Activated CD4-positive, alpha-beta T cell treated with anti-CD3 and anti-CD28 coated beads for 4 hours (primary cell): ENCODE measurements at places on chromosomes 4 and X.
A peak's percentile ranks its signal among the peaks of the same experiment; 100 is the strongest.

GRCh38 chr4:53858744-53859143, 205.7 kb downstream of the CHIC2 start:
- DNase-seq = no peak

GRCh38 chr4:183773790-183774189, 114.7 kb downstream of the TRAPPC11 start:
- no peak for DNase-seq

GRCh38 chr4:16264798-16265197, 38.5 kb upstream of the TAPT1 start:
- peak; percentile 11 for DNase-seq

DNA sequence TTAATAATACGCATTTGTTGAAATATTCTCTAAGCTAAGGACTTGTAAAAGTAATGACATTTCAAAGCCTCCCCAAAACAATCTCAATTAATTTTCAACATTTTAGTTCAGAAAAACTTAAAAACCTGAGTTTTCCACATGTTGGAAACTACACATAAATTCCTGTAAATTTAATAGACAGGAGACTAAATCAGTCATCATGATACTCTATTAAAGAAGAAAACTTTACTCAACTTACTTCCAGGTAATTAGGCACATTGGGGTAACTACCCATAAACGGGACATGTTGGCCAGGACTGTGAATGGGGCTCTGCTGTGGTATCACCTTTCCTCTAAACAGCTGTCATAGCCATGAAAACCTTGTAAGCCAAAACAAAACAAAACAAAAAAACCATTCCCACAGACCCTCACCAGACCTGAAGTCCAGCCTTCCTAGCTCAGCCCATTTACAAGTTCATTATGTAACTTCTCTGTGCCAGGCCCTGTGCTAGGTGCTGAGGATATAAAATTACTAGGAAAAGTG, 96.4 kb upstream of the SMIM10 start:
- no peak for DNase-seq

DNA sequence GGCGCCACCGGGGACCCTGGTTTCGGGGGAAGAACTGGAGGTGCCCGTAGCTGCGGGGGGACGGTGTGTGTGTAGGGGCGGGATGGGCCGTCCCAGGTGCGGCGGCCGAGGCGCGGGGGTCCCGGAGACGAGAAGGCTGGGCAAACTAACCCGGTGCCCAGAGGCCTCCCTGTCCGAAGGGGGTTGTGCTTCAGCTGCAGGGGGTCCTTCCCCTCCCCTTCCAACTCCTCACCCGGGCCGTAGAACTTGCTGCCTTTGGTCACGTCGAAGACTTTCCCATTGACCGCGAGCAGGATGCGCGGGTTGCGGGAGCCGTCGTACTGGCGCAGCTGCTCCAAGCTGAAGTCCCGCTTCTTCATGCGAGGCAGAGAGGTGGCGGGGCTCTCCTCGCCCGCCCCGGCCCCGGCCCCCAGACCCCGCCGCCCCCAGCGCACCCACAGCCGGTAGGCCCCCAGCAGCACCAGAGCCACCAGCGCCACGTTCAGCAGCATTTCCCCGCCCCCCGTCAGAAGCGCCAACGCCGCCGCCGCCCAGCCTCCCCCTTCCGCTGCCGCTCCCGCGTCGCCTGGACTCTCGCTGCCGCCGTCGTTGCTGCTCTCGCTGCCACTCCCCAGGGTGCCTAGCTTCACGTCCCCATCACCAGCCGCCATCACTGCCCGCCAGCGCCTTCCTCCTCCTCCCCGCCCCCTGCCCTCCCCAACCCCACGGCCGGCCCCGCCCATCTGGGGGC, at the start of gene PGRMC2:
Gene PGRMC2 (minus strand): TSS at position 673 of the 730 bp plus-strand sequence. CDS start 23 bp downstream, at position 650.
- DNase-seq = no peak

DNA sequence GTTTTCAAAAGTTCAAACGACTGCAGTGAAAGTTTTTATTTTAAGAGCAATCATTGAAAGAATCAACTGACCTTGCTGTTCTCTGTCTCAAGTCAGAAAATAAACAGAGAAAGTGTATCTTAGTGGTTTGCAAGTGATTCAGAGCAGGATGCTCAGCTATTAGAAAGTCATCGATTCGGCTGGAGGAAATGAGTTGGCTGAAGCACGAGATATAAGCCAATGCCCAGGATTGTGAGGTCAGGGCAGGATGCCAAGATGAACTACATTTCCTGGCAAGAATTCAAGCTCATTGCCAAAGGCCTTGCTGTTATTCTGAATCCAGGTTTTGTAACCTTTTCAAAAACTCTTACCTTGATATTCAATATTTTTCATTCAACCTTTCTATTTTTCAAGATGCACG, 541.4 kb upstream of the BOD1L1 start:
- no peak for DNase-seq

GRCh38 chr4:182143822-182144625, 99.2 kb upstream of the TENM3 start:
- DNase-seq = no peak

GRCh38 chr4:142354041-142354440, 492.1 kb downstream of the INPP4B start:
- DNase-seq = no peak

DNA sequence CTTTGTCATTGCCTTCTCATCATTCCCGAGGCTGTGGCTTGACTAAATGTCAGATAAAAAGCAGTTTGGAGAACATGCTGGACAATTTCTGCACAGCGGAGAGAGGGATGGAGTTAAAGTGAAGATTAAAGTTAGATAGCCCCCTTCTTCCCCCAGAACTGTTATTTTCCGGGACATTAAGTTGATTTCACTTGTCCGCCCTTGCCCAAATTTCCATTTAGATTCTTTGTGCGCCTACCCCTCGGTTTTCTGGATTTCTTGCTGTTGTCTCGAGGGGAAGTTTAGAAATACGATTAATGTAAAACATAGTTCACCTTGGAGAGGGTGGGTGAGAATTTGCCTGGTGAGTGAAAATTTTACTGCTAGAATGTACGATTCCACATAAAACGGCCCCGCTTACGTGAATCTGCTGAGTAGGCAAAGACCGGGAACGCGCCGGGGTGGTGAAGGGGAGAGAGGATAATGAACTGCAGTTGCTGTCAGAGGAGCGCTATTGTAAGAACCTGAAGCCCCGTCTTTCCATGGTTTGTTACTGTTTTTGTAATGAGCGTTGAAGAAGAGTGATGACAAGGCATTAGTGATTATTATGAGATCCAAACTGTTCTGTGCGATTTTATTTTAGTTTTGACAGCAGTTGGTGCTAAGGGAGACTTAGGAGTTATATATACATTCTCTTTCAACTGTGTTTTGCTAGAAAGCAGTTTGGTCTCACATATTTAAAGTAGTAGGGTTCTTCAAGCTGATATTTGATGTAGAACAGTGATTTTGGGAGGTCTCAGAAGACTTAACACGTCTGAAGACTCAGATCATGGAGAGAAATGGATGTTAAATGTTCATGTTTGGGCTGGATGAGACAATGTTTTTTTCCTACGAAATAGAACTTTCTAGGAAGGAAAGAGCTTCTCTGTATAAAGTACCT, 73.0 kb downstream of the AFF1 start:
- peak; percentile 29 for DNase-seq

DNA sequence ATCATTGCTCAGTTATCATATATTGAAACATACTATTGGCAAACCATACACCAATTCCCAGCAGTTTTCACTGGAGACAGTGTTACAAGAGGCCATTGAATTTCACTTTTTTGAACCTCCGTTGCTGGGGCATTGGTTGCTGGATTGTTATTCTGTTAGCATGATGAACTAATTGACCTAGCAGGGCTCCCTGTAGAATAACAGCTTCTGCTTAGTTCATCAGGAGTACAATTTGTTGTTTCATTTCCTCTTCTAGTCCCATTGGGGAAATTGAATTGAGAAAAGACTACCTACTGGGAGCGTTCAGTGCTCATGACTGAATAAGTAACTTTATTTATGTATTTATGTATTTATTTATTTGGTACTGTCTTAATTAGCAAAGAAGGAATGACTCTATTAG, 151.6 kb downstream of the SLIT2 start:
- DNase-seq = no peak

- DNase-seq = no peak
Measured at GRCh38 chr4:102529977-102530376, 28.8 kb downstream of the NFKB1 start.

- DNase-seq = no peak
Measured at GRCh38 chrX:101677028-101677427, 17.4 kb upstream of the ARMCX2 start.
